KG1 (cell line): ENCODE measurements at places on chromosomes 12 and 14.

- no peak for DNase-seq
Observed at GRCh38 chr12:28390206-28390605, 199.9 kb downstream of the CCDC91 start.

GRCh38 chr12:120468821-120469449 is 613 bp downstream of the SRSF9 start:
- no peak for DNase-seq

- DNase-seq = no peak
Observed at GRCh38 chr14:93120517-93120916, 4.8 kb upstream of the ITPK1 start.

- DNase-seq = no peak
Observed at GRCh38 chr14:24425704-24426103, 3.8 kb downstream of the CBLN3 start.

GRCh38 chr12:107393043-107393717 is 292.4 kb upstream of the PWP1 start:
- DNase-seq = no peak

DNA sequence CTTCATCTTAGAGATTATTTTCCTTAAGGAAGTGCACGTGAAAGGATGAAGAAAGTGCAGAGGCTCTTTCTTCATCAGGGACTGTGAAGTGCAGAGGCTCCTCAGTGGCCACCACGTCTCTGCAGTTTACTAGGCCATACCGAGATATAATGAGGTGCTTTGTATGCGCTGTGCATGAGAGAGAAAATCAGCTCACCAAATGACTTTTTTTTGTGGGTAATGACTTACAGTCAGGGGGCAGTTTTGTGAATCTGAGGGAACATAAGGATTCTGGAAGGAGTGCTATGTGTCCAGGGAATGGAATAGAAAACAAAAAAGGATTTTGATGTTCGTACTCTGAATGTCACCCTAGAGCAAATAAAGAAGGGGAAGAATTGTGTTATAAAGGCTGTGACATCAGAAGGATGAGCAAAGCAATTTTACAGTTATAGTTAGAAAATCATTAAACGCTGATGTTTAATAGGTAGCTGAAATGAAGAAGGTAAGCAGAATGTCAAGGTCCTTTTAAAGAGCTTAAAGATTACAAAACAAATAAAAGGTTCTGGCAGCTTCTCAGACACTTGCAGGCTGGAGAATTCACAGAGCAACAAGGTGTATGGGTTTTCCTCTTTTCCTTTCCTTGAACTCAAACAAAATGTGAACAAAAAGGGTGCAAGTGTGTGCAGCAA is 247.5 kb upstream of the NOVA1 start:
- DNase-seq = no peak

- DNase-seq = no peak
Observed at GRCh38 chr12:69931569-69931968, 106.5 kb downstream of the MYRFL start.

DNA sequence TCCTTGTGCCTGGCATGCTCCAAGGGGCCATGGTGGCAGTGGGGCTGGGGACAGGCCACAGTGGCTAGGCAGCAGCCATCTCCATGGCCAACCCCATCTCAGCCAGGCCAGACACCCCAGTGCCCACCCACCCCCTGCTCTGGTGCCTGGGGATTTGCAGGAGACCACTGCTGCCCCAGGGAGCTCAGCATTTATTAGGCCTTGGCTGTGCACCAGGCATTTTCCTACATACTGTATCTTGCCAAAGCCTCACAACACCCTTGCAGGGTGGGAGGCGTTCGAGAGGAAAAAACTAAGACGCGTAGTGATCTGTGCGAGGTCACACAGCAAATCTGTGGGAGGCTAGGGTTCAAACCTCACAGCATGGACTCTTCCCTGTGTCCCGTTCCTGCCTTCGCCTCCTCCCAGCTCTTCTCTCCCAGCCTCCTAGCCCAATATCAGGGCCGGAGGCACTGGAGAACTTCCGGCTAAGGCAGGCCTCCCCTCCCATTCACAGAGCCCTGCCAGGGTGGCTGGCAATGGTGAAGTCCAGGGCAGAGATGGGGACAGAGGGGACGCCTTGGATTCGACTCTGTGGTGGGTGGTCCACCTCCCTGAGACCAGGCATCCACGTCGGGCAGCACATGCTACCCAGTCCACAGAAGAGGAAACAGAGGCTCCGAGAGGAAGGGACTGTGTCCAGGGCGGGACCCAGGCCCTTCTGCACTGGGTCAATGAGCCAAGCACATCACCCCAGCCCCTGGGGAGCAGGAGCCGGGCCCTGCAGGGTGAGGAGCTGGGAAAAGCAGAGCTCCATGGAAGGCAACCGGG is 57.4 kb downstream of the FAM222A start:
- no peak for DNase-seq

DNA sequence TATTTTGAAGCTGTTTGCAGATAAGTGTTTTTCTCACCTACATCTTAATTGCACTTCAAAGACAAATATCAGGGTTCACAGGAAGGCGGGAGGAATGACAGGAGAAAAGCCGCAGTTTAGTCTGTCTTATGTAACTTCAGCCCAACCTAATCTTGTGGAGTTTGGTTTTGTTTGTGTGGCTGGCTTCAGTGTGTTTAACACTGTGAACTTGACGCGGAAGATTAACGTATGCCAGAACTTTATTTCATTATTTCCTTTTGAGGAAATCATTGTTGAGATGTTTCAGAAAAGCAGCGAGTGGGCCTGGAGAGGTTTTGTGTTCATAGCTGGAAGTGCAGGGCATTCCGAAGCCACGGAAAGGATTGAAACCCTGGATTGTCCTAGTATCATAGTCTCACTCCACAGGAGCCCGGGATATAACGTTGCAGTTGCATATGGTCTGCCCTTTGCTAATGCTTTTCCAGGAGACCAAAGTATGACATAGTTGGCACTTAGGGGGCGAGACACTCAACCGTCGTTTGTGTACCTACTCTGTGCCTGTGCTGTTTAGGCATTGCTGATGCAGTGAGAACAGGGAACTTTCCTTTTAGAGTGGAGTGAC is 2.0 kb downstream of the PELI2 start:
- DNase-seq = peak; percentile 42

DNA sequence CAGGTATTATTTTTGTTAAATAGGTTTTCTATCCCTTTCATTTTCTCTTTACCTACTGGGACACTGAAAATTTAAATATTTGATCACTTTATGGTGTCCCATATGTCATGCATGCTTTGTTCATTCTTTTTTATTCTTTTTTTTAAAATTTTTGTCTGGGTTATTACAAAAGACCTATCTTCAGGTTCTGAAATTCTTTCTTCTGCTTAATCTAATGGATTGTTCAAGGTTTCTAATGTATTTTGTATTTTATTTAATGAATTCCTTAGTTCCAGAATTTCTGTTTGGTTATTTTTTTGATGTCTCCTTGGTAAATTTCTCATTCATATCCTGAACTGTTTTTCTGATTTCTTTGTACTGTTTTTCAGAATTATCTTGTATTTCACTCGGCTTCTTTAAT is 20.2 kb upstream of the VASH1 start:
- DNase-seq = no peak

DNA sequence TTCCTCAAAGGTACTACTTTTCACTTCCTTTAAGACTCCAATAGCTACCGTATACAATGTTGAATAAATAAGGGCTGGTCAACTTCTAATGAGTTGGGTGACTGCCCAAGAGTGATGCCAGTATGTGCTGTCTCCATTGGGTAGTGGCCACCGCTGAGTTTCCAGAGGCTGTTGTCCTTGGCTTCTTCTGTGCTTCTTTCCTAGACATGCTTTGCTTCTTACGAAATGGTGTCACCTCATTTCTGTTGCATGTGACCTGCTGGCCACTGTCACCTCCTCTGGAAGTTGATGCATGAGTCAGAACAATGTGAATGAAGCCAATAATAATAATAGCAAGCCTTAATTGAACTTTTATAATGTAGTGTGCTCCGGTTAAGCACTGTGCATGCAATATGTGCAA is 7.5 kb upstream of the NID2 start:
- DNase-seq = no peak

DNA sequence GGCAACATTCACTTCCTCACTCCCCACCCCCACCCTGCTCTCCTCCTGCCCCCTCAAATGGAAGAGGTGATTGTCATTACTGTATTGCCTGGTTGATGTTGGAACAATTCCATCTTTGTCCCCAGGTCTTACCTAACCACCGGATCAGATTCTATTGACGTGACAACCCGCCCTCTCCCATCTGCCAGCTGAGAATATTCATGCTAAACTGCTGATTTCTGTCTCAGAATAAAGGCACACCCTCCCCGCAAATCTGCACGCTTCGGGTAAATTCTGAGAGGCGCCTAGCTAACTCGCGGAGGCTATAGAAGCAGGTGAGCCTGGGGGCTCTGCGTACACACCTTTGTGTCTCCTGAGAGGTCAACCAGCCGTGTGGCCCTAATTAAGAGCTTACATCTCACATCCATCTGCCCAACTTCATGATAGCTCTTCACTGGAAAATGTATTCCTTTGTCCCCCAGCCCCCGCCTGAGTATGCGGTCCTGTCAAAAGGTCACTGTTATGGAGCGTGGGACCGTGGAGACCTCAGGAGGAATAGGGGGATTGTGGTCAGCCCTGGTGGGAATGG is 1054.3 kb downstream of the VRK1 start:
- no peak for DNase-seq

DNA sequence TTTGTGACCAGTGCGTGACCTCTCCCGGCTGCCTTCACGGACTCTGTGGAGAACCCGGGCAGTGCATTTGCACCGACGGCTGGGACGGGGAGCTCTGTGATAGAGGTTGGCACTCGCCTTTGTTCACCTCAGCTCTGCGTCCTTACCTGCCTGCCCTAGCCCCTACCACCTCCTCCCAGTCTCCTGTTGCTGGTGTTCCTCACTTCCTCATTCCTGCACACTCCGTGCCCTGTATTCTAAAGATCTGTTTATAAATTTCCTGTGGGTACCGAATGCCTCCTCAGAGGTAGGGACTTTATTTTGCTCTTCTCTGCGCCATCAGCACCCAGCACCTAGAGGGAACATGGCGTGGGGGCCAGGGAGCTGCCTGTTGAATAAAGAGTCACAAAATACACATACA is 2.3 kb downstream of the DLK1 start:
- DNase-seq = no peak

- no peak for DNase-seq
Observed at GRCh38 chr14:101857226-101857625, 95.7 kb downstream of the PPP2R5C start.

- DNase-seq = no peak
Observed at GRCh38 chr12:121738340-121738858, 25.8 kb downstream of the TMEM120B start.

DNA sequence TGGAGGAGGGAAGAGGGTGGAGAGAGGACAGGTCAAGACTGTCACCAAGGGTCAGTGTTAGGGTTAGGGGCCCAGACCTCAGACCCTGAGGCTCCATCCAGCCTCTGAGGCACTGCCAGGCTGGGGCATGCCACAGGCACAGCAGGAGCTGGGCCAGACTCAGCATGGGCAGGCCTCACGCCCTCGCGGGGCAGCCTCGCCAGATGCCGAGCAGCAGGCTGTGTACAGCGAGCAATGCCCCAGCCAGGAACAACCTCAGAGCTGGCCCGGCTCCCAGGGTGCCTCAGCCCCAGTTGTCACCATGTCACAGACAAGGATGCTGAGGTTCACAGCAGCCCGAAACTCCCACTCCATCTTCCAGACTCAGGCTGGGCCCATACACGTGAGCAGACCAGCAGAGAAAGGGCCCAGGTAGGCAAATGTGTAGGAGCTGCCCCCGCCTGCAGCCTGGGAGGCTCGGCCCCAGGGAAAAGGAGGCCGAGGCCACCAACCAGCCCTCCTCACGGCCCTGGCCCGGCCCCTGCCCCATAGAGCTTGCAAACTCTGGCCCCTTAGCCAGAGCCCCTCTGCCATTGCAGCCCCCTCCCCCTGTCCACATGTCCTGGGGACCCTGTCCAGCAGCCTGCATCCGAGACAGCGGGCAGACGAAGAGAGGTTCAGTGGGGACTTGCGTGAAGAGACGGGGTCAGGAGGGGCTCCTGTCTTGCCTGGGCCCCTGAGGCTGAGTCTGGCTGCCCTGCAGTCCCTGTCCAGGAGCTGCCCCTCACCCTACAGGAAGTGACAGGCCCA is 7.5 kb downstream of the C14orf180 start:
- DNase-seq = no peak

DNA sequence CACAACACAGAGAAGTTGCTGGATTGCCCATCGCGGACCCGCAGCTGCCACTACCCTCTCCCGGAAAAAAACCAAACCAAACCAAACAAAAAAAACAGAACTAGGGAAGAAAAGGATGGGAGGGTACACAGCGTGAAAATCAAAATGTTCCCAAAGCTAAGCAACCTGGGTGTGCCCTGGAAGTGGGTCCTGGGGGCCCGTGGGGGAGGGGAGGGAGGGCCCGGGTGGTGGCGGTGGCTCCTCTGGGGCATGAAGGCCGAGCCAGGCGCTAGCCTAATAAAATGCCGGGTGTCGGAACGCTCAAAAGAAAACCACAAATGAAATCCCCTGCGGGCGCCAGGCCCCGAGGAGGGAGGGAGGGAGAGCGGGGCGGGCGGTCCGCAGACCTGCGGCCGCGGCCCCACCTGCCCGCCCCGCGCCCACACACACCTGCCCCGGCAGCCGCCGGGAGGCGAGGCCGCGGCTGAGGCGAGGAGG is 787 bp downstream of the HECTD4 start:
- DNase-seq = peak; percentile 7

DNA sequence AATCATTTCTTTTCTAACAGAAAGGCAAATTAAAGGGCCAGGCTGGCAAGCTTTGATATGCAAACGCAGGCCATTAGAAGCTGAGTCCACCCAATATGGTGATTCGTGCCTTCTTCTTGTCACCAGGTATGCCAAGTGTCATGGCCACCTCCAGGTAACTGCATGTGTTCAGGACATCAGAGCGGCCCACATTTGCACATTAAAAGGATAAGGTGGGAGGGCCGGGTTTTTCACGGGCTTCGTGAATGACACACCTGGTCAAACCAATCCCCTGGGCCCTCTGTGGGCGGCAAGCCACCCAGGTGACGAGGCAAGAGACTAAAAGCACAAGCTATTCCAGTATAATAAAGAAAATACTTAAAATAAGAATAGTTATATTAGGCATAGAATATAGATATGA is 75.9 kb upstream of the TSPAN11 start:
- no peak for DNase-seq

GRCh38 chr14:68955164-68955850 is 23.8 kb downstream of the ACTN1 start:
- DNase-seq = no peak

GRCh38 chr12:26534071-26534470 is 298.9 kb downstream of the ITPR2 start:
- no peak for DNase-seq

DNA sequence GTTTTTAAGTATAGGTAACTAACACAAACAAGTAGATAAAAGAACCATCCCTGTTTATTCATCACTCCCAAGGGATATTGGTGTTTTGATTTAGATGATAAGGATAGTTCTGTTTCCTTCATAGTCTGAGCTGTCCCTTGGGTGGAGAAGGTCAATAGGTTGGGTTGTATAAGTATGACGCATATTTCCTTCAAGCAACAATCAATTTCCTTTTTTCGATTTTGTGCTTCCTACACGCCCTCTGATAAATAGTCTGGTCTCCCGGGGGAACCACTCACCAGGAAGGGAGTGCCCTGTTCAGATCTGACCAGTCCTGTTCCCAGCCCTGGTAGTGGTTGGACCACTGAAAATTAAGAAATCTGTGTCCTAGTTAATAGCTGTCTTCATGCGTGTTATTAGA is 378.8 kb upstream of the FAR2 start:
- DNase-seq = no peak

- DNase-seq = no peak
Observed at GRCh38 chr12:9943240-9943639, 11.1 kb upstream of the CLEC2A start.

- no peak for DNase-seq
Observed at GRCh38 chr12:93198086-93198485, 179.6 kb upstream of the NUDT4 start.

GRCh38 chr14:91980157-91980556 is 32.7 kb upstream of the FBLN5 start:
- no peak for DNase-seq

GRCh38 chr12:20549108-20549719 is 145.9 kb upstream of the SLCO1C1 start:
- no peak for DNase-seq
